ENCODE measurements at places on chromosomes 13 and 19.
A peak's percentile ranks its signal among the peaks of the same experiment; 100 is the strongest.

DNA sequence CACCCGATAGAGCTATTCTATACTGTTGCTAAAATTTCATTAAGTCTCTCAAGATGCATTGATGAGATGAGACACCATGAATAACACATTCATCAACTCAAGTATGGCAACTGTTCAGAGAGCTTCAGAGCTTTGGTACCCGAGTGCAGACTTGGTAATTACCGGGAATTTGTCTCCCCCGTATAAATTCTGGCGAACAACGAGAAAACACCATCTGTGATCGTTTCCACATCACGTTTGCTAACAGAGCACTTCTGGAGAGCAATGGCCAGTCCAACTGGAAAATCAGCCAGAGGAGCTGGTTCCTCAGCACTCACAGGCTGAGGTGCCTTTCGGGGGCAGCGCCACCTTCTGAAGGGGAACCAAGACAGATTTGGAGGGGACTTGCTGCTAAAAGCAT, 40.2 kb downstream of the SUGP2 start:
- no peak for DNase-seq

DNA sequence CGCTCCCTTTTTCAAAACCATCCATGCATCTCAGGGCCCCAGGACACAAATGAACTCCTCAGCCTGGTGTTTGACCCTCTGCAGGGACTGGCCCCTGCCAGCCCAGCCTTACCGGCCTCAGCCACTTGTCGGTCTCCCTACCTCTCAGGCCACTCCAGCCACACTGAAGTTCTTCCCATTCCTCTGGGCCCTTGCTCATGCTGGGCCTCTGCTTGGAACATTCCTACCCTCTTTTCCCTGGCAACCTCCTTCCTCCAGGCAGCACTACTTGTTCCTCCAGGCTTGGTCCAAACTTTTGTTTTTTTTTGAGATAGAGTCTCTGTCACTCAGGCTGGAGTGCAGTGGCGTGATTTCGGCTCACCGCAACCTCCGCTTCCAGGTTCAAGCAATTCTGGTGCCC, 7.6 kb upstream of the EGLN2 start:
- no peak for DNase-seq

DNA sequence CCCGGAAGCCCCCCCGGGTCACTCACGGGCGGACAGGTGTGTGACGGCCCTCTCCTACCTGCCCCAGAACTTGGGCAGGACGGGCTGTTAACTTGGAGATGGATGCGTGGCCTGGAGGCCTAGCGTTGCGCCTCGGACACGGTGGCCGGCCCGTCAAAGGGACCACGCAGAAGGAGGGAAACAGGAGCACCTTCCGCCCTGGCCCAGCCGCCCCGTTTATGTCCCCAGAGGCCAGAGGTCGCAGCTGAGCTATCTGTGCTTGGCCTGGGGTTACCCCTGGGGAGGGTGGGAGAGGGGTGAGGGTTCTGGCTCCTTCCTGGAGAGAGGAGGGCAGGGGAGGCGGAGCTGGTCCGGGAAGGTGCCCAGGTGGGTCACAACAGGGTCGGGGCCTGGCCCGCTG, 35.6 kb downstream of the GADD45B start:
- no peak for DNase-seq

DNA sequence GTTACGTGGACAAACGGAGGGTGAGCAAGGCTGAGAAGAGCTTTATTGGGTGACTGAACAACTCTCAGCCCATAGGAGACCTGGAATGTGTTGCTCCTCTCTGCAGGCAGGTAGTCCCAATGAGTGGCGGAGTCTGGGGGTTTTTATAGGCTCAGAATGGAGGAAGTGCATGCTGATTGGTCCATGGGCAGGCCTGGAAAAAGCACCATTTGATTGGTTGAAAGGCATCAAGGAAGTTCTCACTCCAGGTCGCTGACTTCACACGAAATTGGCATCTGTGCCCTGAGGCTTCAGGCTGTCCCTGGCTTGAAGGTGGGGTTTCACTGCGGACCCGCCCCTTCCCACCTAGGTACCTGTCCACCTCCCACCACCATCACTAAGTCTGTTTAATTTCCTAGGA, 65.4 kb downstream of the SPATA13 start:
- no peak for DNase-seq

- DNase-seq, result no peak
Measured at GRCh38 chr19:2926341-2927031, 18.3 kb downstream of the ZNF77 start.

- no peak for DNase-seq
Measured at GRCh38 chr13:50712881-50713280, 130.6 kb downstream of the DLEU7 start.

DNA sequence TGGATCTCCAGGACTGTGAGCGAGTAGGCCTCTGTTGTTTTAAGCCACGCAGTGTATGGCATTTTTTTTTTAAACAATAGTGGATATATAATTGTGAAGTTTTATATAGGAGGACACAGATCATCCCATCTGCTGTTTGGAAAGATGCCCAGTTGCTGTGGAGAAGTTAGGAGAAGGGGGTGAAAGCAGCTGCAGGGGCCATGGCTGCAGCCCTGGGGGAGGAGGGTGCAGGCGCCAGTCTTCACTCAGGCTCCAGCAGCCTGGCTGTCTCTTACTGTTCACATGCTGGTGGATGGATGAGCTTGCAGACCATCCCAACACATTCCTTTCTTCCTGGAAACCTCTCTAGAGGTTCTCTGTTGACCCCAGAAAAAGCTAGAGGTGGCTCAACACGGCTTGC, 242.3 kb downstream of the TEX29 start:
- DNase-seq, result no peak

DNA sequence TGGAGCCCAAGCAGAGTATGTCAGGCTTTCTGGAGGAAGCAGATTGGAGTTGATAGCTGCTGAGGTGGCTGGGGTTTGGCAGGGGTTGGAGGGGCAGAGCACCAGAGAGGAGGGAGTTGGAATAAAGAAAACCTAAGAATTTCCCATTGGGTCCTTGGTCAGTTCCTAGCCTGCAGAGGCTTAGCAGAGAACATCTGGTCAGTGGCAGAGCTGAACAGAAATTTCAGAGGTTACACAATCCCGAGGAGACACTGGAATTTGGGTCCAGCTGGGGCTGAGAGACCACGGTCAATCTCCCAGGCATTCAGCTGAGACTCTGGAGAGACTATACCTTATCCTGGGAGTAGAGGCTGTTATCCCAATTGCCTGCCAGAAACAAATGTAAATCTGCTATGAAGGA, 84.4 kb downstream of the DPY19L3 start:
- no peak for DNase-seq

- peak; percentile 47 for DNase-seq
Measured at GRCh38 chr19:34171539-34171876, 796 bp upstream of the LSM14A start.

- DNase-seq, result peak; percentile 84
Measured at GRCh38 chr19:17873786-17874757, 2.3 kb downstream of the SLC5A5 start.

- DNase-seq, result peak; percentile 13
Measured at GRCh38 chr19:33740811-33741396, 55.8 kb upstream of the KCTD15 start.

DNA sequence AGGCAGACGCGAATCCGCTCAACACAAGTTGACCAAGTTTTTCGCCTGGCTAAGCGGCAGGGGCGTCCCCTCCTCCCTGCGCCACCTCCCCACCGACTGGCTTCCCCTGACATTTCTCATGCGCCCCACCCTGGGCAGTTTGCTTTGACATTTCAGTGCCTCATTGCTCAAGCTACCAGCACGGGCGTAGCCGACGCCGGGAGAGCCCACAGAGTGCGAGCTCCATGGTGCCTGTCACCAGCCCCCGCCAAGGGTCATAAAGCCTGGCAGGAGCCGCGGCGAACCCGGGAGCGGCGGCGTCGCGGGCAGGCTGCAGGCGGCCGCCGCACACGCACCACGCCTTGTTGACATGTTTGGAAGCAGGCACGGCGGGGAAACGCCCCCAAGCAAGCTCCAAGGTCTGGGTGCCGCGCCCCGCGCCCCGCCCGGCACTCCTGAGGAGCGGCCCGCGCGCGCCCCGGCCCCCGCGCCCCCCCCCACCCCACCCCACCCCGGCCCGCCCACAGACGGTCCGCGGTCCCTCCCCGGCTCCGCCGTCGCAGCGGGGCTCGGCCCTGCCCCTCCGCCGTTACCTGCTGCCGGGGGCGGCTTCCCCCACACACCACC, 601 bp downstream of the FBXL3 start:
- peak; percentile 87 for DNase-seq

DNA sequence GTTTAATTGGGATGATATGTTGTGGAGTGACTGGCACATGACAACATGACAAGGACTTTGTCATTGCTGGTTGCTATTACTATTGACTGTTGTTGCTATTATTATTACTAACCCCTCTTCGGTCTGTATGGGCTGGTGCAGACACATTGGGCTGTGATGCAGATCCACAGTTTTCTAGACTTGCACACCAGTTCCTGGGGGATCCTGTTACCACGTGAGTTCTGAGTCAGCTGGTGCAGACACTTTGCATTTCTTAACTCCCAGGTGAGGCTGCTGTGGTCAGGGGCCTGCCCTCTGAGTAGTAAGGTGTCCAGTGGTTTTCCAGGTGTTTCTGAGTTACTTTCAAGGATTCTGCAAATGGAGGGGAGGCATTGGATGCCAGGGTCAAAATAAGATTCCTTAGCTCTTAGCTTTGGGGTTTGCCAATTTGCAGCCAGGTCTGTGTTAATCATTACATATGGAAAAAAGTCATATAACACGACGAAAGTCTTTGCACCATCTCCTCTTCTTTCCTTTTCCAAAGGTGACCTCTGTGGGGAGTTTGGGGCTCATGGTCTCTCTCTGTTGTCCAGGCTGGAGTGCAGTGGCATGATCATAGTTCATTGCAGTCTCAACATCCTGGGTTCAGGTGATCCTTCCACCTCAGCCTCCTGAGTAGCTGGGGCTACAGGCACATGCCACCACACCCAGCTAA, 19.3 kb downstream of the BICRA start:
- no peak for DNase-seq

GRCh38 chr19:13083627-13084026, 19.0 kb downstream of the LYL1 start:
- no peak for DNase-seq

- DNase-seq, result no peak
Measured at GRCh38 chr13:25044071-25044470, 51.9 kb upstream of the PABPC3 start.

- DNase-seq, result no peak
Measured at GRCh38 chr19:51698296-51698695, 5.2 kb downstream of the SPACA6 start.

- DNase-seq, result no peak
Measured at GRCh38 chr13:34911159-34911558, 30.9 kb upstream of the NBEA start.

- DNase-seq, result no peak
Measured at GRCh38 chr19:33298146-33298911, 4.0 kb downstream of the CEBPA start.

DNA sequence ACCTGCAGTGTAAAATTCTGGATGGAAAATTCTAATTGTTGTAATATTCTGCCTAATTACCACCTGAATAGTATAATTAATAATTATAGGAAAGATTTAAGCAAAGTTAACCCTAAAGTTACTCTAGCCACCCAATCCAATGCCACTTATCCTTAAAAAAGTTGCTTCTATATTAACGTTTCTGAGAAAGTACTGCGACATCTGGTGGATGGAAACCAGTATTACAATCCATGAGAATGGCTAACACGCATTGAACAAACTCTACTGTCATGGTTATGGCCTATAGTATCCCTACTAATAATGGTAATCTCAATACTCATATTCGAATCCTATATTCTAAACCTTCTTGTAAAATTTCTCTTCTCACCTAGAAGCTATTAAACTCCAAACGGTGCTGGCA, 1551.8 kb downstream of the SLITRK1 start:
- DNase-seq, result no peak

DNA sequence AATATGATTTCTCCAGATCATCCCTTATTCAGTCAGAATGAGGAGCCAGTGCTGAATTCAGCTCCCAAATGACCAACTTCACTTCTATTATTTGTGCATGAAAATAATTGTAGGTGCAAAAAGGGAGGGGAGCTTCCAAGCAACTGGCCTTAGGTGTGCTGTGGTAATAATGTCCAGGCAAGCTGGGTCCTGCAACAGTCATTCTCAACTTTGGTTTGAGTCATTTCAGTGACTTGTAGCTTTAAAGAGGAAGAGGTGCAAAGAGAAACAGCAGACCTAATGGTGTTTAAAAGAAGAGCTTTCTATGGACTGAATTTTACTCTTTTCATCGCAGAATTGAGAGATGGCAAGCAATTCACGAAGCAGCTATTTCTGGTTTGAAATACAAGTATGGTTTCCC, 29.2 kb upstream of the FGF9 start:
- no peak for DNase-seq
